ENCODE measurements at places on chromosomes 7 and 10. TPM values are rescaled to one million over a fixed set of nuclear protein-coding genes. Genes with fewer than 3 reads are reported as not detected.

The CALHM2 gene
- polyA plus RNA-seq: 10.3 TPM

The ASB10 gene
- polyA plus RNA-seq: not detected

The DDX21 gene
- polyA plus RNA-seq: 61.4 TPM

The SPDYE3 gene
- 9.6 TPM for polyA plus RNA-seq

The LAMB1 gene
- polyA plus RNA-seq: 826 TPM
